ENCODE measurements at places on chromosomes 11 and 22. TPM values are rescaled to one million over a fixed set of nuclear protein-coding genes. Genes with fewer than 3 reads are reported as not detected.

The ACRV1 gene
- total RNA-seq = not detected

- DNase-seq = no peak
Observed at GRCh38 chr22:20948450-20948849, 18.6 kb upstream of the AIFM3 start.

DNA sequence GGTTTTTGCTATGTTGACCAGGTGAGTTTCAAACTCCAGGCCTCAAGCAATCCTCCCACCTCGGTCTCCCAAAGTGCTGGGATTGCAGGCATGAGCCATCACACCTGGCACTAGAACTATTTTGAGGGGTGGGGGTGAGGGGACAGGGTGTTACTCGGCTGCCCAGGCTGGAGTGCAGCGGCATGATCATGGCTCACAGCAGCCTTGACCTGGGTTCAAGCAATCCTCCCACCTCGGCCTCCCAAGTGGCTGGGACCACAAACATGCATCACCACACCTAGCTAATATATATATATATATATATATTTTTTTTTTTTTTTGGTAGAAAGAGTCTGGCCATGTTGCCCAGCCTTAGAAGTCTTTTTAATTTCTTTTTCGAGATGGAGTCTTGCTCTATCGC, 17.1 kb upstream of the IFITM3 start:
- DNase-seq = no peak

- no peak for DNase-seq
Observed at GRCh38 chr11:130474637-130475400, 26.4 kb downstream of the ADAMTS15 start.

DNA sequence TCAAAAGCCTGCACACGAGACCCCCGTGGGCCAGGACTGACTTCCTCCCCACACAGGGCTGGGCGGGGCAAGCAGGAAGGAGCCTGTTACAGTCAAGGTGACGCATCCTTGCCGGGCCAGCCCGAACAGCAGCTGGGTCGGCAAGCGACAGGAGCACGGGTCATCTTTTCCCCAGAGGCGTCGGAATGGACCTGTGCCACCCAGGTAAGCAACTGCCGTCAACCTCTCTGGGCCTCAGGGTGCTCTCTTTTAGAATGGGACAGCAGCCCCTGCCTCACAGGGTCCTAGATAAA, at the start of gene CYTH4:
CYTH4 (plus strand) TSS at position 124 of the 293 bp plus-strand sequence; CDS start at position 186, 62 bp downstream.
- no peak for DNase-seq

Data from H9 (cell line).